ENCODE measurements at places on chromosomes 4 and X.

DNA sequence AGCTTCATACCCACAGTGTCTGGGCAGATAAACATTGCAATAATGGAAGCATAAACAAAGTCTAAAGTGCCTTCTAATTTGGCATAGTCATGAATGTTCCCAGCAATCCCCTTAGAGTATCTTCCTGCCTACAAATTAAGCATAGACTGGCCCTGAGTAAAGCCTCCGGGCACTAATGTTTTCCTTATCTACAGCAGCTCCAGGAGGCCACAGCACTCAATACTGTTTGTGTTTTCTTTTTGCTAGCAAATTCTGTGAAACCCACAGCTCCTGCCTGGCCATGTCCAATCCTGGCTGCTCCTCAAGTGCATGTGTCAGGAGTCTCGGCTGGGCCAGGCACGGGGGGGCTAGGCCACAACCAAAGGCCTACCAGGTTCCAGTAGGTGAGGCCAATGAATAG is 102.7 kb upstream of the TBC1D9 start:
- DNase-seq = no peak

- no peak for DNase-seq
These were observed 32.3 kb downstream of the GAB3 start for GRCh38 chrX:154718616-154719015.

DNA sequence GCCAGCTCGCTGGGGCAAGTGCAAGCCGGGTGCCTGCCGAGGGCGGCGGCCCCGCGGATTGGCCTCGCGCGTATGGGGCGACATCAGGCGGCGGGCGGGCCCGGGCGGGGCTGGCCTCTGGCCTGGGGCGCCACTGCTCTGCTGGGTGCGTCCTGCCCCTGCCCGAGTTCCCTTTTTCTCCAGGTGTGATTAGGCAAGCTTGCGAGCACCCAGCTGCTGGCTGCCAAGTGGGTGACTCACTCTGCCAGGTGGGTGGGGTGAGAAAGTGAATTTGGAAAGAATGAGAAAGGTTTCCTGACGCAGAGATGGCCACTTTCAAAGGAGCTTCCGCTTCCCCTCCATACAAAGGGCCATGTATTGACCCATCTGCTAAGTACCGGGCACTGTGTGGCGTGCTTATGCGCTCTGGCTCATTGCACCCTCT is 32.5 kb downstream of the FGFBP1 start:
- no peak for DNase-seq

DNA sequence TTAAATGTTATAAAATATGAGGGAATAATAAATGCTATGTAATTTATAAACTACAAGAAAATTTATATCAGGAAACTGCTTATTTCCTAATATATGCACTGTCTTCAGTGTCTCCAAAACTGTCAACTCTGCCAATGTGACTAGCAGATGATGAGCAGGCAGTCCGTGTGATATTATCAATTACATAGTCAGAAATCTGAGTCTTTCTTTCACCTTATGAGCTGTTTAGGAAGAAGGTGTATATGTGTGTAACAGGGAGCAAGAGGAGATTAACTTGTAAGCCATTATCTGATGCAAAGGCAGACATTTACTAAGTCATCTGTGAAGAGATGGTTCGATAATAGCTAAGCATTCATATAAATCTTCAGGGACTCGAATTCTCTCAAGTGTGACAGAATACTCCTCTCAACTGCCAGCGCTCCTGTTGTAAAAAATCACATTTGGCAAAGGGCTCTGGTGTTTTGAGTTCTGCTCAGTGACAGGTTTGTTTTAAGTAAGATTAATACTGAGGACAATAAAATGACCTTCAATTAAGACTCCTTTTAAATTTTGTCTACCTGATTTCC is 79.7 kb downstream of the SNCA start:
- no peak for DNase-seq

GRCh38 chrX:13688958-13689740 is at the start of gene RAB9A:
Gene RAB9A, plus strand, starts transcription at chrX:13689128. Its CDS starts 19,619 bp downstream, at chrX:13708747.
- peak; percentile 85 for DNase-seq

DNA sequence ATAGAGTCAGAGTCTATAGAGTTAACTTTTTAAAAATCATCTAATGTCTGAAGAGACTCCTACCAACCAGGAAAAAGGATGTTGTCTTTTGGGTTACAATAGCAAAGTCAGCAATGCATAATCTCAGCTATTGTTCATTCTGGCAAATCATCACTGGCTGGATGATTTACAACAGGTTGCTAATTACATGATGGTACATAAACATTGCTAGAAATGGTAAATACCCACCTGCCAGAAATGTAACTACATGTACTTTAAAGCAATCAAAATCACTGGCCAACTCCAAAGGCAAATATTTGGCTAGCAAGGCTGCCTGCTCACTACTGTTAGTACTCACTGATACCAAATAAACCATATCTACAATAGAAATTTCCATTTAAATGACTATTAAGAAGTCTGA is 91.1 kb downstream of the PPP3CA start:
- no peak for DNase-seq

GRCh38 chr4:119046263-119046662 is 89.4 kb upstream of the MYOZ2 start:
- DNase-seq = no peak

GRCh38 chr4:84582302-84582987 is 482 bp upstream of the CDS1 start:
- peak; percentile 88 for DNase-seq

GRCh38 chr4:159343116-159343515 is 240.2 kb downstream of the RAPGEF2 start:
- DNase-seq = no peak

GRCh38 chr4:88445252-88445651 is 11.7 kb upstream of the HERC5 start:
- DNase-seq = no peak

DNA sequence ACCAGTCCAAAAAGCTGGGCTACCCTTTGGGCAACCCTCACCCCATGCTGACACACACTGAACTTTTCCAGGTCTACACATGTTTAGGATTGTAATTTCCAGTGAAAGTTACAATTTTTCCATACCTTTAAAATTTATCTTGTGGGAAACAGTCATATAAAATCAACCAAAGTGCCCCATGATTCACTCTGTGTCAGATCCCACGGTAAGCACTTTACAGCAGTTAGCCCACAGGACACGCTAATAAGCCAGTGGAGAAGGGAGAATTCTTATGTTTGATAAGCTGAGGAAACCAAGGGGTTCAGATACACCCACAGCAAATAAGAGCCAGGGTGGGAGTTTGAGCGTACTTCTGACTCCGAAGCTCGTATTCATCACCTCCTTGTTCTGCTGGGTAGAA is 72.4 kb upstream of the TBL1X start:
- DNase-seq = no peak

GRCh38 chr4:59685626-59686025 is 1514.5 kb upstream of the ADGRL3 start:
- no peak for DNase-seq

DNA sequence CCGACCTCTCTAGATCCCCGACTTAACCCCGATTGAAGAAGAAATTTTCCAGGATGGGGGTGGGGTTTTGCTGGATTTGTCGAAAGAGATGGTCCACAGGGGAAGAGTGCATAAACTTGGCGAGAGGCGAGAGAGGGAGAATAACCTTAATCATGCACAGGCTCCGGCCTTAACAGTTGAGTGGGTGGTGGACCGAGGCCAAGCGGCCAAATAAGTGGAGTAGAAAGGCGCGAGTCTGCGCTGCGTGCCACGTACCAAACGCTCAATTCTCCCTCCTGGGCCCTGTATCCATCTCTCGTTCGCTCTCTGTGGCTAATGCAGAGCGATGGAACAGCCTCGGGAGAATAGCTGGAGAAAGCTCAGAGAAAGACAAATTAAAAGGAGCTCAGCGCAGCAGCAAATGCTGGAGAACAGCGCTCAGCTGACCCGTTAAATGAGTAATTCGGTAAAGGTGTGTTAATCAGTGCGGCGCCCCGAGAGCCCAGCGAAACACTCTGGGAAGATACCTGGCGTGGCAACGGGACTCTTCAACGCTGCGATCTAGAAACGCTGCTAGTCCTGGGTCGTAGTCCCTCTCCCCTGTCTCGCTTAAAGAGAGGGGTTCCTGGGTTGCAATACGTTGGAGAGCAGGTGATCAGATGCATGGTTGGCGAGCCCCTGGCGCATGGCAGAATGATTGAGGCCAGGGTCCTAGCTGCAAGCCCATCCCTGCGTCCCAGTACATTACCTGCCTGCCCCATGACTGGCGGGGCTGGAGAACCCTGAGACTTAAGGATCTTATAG is 887 bp upstream of the IL1RAPL2 start:
- DNase-seq = no peak

DNA sequence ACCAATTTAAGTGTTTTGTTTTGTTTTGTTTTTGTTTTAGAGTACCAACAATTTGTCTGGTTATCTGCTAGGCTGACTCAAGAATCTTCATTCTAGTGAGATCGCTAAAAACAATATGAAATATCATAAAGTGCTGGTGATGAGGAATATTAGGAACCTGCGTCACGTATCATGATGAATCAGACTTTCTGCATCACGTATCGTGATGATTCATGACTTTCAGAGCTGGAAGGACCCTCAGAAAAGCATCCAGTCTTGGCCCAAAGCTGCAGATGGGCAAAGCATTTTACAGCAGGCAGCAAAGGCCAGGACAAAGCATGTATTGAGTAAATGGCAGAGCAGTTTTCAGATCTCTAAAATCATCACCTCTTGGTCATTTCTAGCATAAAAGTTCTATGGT is 278.0 kb upstream of the BOD1L1 start:
- DNase-seq = no peak

GRCh38 chrX:42093756-42094155 is 170.4 kb upstream of the CASK start:
- DNase-seq = no peak

DNA sequence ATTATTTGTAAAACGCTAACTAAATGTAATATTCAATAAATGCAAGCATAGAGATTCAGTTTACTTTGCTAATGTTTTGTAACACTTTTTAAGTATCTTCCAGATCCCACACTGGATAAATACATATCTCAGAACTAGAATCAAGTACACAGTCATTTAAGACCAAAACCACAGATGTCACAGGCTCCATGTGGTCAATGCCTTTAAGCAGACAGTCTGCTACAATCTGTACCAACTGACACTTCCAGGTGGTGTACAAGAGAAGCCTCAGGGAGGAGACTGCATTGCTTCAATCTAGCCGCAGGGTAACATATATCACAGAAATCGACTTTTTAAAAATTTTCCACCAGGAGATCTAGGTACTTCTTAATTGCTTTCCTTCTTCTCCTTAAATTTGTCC is 229.6 kb upstream of the DIAPH2 start:
- no peak for DNase-seq

DNA sequence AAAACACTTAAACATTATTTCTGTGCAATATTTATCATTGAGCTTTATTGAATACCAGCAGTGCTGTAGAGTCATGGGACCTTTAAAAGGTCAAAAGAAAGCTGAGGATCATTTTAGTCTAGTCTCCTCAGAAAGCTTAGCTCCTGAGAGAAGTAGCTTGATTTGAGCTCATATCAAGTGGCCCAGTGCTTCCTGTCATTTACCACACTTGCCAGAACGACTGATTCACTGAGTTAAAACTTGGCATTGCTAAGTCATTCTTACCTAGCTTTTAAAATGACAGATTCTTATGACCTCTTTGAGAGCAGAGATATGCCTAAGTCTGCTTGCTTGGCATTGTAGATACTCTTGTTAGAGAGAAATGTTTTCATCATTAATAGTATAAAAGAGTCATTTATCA is 15.2 kb downstream of the SEPTIN11 start:
- DNase-seq = no peak

- peak; percentile 3 for DNase-seq
These were observed 78.0 kb downstream of the ZFYVE28 start for GRCh38 chr4:2340272-2341061.

DNA sequence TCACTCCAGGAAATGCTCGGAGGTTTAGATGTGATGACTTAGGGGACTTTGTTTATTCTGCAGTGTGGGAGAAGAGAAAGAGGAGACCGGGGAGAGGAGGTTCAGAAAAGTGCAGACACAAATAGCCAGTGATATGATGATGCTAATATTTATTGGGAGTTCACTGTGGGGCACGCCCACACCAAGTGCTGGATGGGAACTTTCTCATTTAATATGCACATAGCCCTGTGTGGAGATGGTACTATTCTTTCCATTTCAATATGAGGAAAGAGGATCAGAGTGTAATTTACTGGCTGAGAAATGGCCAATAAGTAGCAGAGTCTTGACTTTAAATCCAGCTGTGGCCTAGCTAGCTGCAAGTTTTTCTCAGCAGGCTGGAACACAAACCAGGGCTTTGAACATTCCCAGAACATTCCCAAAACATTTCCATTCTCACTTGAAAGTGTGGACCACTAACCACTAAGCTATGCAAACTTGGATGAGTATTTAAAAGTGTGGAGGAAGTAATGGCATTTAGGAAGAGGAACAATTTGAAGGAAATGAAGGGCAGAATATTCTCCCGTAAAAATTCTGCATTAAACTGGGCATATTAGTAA is 231.7 kb downstream of the HS3ST1 start:
- DNase-seq = no peak

GRCh38 chrX:96989830-96990571 is 106.3 kb downstream of the RPA4 start:
- DNase-seq = no peak

- DNase-seq = no peak
These were observed 79.0 kb downstream of the GPR82 start for GRCh38 chrX:41802958-41803357.

DNA sequence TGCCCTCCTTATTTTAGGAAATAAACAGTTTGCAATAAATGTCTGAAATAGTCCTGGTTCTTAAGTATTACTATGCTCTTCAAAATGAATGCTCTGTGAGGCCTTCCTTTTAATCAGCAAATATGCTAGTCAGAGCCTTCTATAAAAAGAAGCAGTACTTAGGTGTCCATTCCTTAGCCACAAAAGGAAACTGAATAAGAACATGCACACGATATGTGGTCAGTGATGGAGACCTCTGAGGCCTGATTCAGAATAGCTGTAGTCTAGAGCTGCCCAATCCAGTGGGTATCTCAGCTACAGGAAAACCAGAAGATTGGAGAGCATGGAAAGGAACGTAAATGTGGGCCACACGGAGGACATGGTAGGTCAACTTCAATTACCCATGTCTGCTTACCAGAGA is 141.8 kb downstream of the RASL11B start:
- DNase-seq = no peak

GRCh38 chrX:29666366-29666765 is 549.0 kb upstream of the MAGEB2 start:
- no peak for DNase-seq

GRCh38 chr4:124904723-124905388 is 192.3 kb upstream of the ANKRD50 start:
- no peak for DNase-seq

DNA sequence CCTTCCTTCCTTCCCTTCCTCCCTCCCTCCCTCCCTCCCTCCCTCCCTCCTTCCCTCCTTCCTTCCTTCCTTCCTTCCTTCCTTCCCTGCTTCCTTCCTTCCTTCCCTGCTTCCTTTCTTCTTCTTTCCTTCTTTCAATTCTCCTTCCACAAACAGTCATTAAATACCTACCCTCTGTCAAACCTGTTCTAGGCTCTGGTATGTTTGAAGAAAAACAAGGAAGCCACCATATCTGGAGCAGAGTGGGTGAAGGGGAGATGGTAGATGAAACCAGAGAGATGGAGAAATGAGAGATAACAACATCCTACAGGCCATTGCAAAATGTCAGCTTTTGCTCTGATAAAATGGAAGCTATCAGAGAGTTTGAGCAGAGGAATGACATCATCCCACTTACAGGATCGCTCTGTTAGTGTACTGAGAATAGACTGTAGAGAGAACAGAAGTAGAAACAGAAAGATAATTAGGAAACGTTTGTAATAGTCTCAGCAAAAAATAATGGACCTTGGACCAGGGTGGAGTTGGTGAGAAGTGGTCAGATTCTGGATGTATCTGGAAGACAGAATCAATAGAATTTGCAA is 334.0 kb downstream of the STIM2 start:
- DNase-seq = no peak

- DNase-seq = no peak
These were observed 84.9 kb upstream of the TBL1X start for GRCh38 chrX:9379697-9380551.

- DNase-seq = no peak
These were observed 11.6 kb upstream of the MAD2L1 start for GRCh38 chr4:120078216-120078615.
